ENCODE measurements at places on chromosomes 11 and 22.
A peak's percentile ranks its signal among the peaks of the same experiment; 100 is the strongest.

DNA sequence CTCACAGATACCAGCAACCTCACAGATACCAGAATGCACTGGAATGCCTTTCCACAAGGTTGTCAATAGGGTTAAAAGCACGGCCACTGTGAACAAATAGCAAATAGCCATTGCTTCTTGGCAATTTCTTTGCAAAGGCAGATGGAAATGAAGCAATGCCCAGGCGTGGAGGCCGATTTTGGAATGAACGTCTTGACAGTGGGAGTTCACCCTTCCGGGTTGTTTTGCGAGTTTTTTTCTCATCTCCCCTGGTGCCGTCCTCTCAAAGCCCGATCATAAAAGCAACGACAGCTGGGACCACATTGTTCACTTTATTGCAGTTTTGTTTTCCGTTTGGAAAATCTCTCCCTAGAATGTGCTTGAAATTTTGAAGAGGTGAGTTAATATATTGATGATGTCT is 38.0 kb upstream of the CD82 start:
- no peak for DNase-seq

- no peak for DNase-seq
Observed at GRCh38 chr11:102596578-102596977, 28.6 kb downstream of the MMP20 start.

GRCh38 chr11:83448686-83449085 is 162.5 kb upstream of the CCDC90B start:
- DNase-seq: no peak

GRCh38 chr11:4072668-4073285 is 21.8 kb upstream of the RRM1 start:
- peak; percentile 43 for DNase-seq

DNA sequence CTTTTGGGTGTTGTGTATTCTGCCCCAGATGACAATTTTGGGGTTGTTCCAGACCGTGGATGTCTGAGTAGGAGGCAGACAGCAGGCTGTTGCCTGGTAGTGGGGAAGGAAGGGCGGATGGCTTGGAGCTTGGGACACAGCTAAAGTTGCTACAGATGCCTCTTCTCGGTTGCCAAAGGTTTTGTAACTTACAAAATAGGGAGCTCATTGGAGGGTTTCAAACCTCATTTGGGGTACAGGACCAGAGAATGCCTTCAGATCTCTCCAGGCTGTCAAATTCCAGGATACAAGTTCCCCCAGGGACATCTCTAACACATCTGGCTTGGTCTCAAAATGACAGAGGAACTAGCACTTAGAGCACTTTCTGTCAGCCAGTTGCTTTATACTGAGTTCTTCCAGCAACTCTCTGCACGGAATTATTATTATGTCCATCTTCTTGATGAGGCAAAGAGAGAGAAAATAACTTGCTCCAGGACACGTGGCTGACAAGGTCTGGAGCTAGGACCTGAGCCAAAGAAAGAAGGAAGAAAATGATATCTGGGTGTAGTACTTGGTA is 56.0 kb downstream of the SLC1A2 start:
- DNase-seq: no peak

DNA sequence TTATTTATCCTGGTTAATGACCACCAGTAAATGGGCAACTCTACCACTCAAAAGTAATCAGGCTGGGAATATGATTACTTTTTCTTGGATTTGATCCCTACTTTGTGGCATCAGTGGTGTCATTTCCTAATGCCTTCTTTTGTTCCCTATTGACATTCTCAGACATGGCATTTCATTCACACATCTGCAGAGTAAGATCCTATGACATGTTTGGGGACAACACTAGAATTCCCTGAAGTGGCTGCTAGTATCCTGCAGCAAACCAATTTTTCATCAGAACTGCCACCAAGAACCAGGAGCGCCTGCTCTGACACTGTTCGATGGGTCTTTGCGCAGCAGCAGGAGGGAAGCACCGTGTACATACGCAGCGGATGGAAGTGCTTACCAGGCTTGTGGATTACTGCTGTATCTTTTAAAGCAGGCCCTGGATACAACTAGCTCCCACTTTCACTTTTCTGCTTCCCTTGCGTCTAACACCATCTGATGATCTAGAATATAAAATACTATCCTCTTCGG is 97.7 kb downstream of the LARGE2 start:
- DNase-seq: no peak

DNA sequence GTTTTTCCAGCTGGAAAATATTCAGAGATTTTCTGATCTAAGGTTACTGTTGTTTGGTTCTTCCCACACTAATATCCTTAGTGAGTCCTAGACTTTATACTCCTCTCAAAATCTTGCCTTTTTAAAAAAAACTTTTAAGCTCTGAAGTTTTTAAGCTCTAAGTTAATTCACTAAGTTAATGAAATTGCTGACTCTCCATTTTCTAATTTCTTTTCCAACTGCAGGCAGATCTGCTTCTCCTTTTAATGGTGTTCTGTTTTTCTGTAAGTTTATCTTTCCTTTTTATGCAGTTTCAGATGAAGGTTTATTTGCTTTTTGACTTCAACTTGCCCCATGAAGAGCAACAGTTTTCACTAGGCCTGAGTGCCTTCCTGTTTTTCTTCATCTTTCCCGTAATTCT is 125.8 kb upstream of the ARHGAP42 start:
- DNase-seq: no peak

DNA sequence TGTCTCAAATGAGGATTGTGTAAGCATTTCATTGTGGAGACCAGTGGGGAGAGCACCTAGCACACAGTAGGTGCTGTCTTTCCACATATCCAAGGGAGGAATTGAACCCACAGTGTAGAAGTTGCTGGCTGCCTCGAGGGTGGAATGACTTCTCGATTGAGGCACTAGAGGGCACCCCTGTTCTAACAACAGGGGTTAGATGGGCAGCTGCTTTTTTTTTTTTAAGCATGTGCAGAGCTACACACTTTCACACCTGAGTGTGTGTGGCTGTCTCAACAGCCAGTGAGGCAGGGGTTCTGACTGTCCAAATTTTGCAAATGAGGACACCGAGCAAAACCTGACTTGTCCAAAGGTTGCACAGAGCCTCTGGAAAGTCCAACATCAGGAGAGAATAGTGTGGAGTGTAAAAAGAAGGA is 118.2 kb upstream of the CRYBB3 start:
- DNase-seq: peak; percentile 54

DNA sequence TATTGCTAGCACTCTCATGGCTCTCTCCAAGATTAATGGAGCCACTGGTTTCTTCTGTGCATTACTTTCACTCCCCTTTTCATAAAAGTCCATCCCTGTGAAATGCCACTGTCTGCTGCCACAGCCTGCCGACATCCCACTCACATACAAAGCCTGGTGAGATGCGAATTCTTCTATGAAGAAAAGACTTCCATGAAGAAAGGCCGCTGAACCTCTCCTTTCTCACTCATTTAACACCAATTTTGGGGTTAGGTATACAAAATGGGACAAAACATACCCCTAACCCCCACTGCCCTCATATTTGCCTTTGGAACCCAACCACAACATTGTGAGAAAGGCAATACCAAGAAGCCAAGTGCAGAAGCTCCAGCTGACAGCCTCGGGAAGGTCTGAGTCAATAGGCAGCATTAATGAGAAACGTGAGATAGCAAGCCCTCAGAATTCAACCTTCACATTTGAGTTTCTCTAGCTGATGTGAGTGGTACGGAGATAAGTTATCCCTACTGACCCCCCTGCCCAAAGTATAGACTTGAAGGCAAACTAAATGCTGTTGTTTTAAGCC is 156.4 kb downstream of the ATG16L2 start:
- DNase-seq: no peak

GRCh38 chr11:19892387-19892786 is 179.8 kb downstream of the NAV2 start:
- DNase-seq: no peak

DNA sequence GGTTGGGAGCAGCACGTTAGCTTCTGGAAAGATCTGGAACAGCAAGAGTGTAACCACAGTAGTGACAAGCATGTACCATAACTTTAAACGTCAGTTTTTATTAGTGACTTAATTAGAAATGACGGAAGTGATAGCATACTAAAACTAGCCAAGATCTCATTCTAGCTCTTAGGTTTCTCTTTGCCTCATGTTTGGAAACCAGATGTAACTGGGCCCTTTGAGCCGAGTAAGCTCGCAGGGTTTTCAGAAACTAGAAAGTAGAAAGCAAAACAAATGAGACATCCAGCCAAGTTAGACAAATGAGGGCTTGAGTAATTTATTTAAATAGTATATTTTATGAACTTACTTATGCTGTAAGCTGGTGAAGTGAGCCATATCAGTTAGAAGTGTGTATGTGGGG is 40.2 kb upstream of the SLC5A12 start:
- no peak for DNase-seq

- DNase-seq: no peak
Observed at GRCh38 chr11:2306452-2306823, 4.6 kb downstream of the TSPAN32 start.

DNA sequence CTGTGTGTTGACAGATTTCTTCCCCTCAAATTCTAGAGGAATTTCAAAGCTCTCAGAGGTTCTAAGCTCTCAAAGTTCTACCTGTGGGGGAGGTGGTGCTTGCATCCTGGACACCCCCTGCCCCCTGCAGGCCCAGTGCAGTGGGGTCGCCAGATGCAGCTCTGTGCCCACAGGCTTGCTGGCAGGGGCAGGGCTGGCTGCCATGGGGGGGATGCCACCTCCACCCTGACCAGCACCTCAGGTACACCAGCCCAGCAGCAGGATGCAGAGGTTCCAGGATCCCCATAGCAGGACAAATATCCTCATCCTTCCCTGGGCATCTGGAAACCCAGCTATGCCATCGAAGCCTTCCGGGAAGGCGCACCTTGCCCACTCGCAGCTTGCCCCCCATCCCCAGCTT is 91.1 kb downstream of the BRD1 start:
- DNase-seq: no peak

- no peak for DNase-seq
Observed at GRCh38 chr22:32204856-32205722, at the start of gene RFPL2. RFPL2 (minus strand) TSS chr22:32205073; CDS start chr22:32202451, 2,622 bp downstream.

DNA sequence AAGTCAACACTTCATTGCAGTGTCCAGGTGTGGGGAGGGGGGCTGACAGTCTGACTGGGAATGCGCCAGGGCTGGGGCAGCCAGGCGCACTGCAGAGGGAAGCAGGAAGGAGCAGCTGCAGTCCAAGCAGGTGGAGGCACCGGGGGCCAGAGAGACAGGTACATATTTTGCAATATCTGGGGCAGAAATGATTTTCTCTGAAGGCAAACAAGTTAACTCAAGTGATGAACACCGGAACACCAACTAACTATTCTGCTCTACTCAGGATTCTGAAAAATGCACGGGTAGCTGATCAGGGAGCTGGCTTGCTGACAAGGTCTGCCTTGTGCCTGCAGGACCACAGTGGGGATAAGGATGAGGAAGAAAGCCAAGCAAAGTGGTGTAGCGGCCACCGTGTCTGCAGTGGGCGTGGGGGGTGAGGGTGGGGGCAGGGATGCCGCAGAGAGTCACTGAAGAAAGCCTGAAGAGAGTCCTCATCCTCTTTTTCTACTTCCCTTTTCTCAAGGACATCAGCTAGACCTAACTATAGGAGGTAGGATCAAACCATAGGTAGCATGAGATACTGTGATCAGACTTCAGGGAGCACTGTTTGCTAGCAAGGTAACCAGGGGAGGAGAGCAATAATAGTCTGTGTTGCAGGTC is 83.4 kb downstream of the SCN3B start:
- DNase-seq: no peak

GRCh38 chr11:15617126-15617525 is 502.4 kb downstream of the INSC start:
- no peak for DNase-seq

DNA sequence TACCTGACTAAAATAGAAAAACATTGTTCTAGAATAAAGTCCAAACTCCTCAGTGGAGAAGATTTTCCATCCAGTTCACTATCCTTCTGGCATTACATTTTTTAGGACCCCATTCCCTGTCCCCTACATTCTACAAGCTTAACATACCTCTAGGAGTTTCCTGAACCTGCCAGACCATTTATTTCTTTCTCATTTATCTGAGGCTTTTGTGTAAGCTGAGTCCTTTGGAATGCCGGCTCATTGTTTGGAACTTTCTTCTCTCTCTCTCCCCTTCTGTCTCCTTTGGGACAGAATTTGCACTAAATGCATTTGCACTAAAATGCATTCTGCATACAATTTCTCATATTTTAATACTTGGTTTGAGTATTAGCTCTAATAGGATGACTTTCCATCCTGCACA is 393.0 kb upstream of the ANO3 start:
- no peak for DNase-seq

- DNase-seq: no peak
Observed at GRCh38 chr11:27991736-27992135, 116.2 kb downstream of the KIF18A start.

GRCh38 chr22:32661737-32662586 is 139.5 kb upstream of the TIMP3 start:
- no peak for DNase-seq

GRCh38 chr11:130388607-130389205 is 39.7 kb downstream of the ADAMTS8 start:
- peak; percentile 4 for DNase-seq

DNA sequence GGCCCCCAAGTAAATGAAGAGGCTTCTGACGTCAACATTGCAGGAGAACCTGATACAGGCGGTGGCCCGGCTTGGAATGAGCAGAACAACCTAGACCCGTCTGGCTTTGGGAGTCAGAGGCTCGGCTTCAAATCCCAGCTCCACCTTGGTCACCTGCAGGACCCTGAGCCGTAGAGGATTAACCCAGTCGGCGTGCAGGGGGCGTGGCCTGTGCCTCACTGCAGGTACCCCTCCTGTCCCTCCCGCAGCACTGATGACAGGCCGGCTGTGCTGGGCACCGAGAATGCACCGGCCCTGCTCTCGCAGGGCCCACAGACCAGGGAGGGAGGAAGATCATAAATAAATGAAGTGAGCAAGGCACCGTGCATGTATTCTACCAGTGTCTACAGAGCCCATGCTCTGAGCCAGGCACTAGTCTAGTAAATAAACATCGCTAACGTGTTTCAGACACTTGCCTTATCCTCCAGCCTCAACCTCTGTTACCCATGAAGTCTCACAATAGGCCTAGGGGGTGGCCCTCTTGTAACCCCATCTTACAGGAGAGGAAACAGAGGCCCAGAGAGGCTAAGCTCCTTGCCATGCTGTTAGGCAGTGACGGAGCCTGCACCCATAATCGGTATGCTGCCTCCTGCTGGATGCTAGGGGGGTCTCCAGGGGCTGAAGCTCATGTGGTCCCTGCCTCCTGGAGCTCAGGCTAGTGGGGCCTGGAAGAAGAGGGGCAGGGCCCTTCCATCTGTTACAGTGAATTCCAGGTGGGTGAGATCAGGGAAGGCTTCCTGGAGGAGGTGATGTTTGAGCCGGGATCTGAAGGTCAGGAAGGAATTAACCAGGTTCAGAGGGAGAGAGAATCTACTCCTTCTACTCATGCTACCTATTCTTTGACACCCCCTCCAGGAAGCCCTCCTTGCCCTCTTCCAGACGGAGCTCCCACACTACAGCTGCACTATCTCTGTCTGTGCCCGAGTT is 53.4 kb downstream of the RTL6 start:
- no peak for DNase-seq

- no peak for DNase-seq
Observed at GRCh38 chr11:132933703-132934102, 598.6 kb downstream of the OPCML start.

GRCh38 chr11:46200537-46201281 is 76.8 kb upstream of the CREB3L1 start:
- DNase-seq: no peak
